ENCODE measurements at places on chromosomes 5 and 9.

- DNase-seq: peak; percentile 3
Measured at GRCh38 chr9:106146066-106146840, 451.9 kb downstream of the TMEM38B start.

GRCh38 chr5:166281433-166281832, 2010.0 kb upstream of the WWC1 start:
- no peak for DNase-seq

- no peak for DNase-seq
Measured at GRCh38 chr5:176630681-176631222, 277 bp downstream of the EIF4E1B start.

- no peak for DNase-seq
Measured at GRCh38 chr5:138179277-138179857, 455 bp downstream of the KIF20A start.

DNA sequence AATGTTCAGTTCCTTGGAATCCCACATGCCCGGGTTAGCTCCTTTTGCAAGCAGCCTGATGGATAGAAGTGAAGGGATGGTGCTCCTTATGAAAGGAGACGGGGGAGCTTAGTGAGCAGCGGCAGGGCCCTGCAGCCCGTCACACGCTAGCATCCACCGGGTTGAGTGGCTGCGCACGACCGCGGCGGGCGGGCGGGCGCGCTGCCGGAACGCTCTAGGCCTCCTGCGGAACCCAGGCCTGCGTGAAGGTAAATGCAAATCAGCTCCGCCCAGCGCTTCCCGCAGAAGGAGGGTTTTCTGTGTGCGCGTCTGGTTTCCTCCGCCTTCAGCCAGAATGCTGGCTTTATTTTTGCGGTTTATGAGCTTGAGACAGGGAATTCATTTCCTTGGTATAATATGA, 19.8 kb downstream of the IL12B start:
- DNase-seq: no peak

DNA sequence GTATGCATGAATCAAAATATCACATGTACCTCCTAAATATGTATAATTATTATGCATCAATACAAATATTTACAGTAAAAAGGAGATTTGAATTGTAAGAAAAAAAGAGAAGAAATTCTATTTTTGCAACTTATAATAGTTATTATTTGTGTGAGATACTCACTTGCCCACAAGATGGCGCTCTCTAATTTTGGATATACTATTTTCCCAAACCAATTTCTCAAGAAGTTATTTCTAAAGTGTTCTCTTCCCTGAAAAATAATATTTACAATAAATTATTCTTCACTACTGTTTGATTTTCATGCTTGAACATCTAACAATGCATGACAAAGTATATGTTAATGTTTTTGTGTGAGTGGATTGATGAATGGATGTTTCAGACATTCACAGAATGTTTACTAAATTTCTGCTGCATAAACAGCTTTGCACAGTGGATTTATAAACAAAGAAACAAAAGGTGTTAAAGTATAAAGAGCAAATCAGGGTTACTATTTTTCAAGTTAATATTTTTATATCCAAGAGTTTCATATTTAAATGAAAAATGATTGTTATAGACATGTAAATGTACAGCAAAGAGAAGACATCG, 503.4 kb downstream of the PDE4D start:
- DNase-seq: no peak

- DNase-seq: no peak
Measured at GRCh38 chr5:144812763-144813162, 642.1 kb downstream of the KCTD16 start.

DNA sequence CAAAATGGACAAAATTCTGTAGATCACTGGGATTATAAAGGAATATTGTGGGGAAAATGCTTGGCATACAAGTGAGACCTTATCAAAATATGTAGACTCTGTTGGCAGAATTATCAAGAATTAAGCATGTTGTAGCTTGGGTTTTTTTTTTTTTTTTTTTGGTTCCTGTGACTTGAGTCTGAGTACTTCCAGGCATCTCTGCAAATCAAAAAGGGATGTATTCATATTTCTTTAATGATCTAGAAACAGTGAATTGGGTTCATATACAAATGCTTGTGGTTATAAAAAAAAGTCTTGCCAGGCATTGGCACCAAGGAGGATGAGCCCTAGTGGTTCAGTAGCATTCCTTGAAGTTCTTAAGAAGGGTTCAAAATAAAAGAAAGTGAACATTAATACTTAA, 292.2 kb downstream of the ARHGAP26 start:
- DNase-seq: no peak

DNA sequence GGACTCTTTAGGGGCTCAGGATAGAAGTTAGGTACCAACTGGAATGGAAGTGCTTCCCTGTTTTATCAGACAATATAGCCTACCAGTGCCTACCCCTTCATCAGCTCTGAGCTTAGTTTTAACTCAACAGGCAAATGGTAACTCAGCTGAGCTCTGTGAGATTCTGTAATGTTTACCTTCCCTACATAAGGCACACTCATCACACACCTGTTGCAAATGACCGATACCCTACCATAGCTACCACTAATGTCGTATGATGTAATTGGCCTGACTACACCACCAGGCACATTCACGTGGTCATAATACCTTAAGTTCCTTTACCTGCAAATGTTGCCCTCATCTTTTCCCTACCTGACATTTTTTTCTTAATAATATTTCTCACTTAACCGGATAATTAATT, 254.8 kb downstream of the ADGRV1 start:
- DNase-seq: no peak
